ENCODE measurements at places on chromosomes 5 and 9.

- no peak for DNase-seq
Observed at GRCh38 chr9:26604076-26604662, 288.4 kb downstream of the CAAP1 start.

DNA sequence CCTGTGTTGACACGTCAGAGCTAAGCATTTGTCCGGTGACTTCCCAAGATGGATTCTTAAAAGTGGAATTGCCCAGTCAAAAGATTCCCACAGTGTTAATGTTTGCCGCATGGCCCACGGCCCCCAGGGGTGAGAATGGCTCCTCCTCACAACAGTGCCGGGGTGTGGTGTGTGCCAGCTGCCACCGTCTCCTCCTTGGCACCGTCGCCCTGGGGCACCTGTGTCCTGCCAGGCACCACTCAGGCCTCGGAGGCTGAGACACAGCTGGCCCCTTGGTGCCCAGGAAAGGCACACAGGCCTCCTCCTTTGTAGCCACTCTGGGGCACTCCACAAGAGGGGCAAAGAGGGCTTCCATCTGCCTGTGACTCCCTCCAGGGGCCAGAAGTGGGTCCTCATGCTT is 4.3 kb downstream of the KCNT1 start:
- no peak for DNase-seq

- no peak for DNase-seq
Observed at GRCh38 chr5:72402381-72402890, 82.3 kb downstream of the PTCD2 start.

DNA sequence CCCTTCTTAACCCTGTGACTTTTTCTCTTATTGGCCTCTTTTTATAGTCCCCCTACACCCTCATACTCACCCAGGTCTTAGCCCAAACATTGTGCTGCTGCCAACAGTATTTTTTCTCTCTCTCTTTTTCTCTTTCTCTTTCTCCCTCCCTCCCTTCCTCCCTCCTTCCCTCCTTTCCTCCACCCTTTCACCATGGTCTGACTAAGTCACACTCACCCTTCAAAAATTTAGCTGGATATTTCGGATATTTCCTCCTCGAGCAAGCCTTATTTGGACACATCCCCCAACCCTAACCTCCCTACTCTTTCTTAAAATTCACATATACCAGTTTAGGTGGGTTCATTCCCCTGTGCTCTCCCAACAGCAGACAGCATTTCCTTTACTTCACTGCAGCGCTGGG is 64.7 kb downstream of the FGF1 start:
- DNase-seq, result no peak

DNA sequence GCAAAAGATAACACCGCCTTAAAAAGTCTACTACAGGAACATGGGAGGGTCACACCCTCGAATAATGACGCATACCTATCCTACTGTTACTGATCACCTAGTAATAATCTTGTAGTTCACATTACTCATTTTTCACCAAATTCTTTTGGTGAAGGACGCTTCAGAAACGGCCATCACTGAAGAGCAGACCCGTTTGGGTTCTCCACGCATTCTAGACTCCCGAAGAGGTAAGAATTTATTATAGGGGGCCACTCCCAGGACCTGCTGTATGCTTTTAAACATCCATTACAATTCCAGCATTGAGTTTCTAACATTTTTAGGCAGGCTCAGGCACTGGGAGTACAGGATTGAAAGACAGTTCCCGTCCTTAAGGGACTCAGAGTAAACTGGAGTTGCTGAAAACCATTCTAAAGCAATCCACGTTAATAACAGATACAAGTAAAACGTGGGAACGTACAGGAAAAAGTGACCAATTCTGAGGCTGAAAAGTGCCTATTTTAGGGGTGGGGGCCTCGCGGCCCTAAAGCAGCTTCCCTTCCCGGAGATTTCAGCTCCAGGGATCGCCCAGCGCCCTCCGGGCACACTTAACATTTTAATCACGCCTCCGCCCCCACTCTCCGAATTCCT is at the start of gene FER:
Gene FER (plus strand): TSS at position 124 of the 627 bp plus-strand sequence. CDS start 50,286 bp downstream, outside the sequence.
- peak; percentile 56 for DNase-seq

- DNase-seq, result no peak
Observed at GRCh38 chr5:112616812-112617547, 120.7 kb upstream of the APC start.

GRCh38 chr5:83482961-83483360 is 11.4 kb downstream of the VCAN start:
- DNase-seq, result no peak

DNA sequence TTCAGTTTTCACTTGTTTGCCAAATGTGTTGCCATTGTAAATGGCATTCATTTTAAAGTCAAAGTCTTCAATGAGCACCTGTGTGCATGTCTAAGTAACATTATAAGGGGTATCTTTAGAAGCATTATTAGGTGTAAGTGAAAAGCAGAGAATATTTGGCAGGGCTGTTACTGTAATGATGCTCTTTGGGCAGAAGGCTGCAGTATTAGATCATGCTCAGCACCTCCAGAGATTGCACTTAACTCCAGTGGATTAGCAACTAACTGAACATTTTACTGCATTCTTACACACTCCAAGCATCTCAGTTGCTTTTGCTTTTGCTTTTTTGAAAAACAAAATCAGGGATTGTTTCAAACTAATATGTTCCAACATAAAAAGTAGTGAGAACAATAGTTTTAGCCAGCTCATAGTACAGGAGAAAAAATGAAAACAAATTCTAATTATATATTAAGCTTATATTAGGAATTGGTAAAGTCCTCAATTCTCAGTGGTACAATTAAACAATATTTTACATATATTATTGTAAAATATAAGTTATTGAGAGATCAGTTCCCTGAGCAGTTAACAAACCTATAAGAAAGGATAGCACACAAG is 1740.9 kb upstream of the CDH9 start:
- no peak for DNase-seq

GRCh38 chr5:114174131-114174530 is 187.7 kb upstream of the KCNN2 start:
- DNase-seq, result no peak

DNA sequence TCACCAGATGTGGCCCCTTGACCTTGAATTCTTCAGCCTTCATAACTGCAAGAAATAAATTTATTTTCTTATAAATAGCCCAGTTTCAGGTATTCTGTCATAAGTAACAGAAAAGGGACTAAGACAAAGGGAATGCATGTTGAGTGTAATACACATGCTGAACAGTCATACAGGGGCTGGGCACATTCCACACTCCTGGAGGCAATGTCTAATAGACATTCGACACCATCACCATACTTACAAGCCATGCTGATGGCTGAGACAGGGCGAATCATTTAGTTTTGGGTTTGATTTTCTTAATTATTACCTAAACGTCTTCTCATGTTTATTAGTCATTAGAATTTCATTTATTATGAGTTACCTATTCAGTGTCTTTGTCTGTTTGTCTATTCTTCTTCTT is 68.5 kb downstream of the TENT4A start:
- no peak for DNase-seq

DNA sequence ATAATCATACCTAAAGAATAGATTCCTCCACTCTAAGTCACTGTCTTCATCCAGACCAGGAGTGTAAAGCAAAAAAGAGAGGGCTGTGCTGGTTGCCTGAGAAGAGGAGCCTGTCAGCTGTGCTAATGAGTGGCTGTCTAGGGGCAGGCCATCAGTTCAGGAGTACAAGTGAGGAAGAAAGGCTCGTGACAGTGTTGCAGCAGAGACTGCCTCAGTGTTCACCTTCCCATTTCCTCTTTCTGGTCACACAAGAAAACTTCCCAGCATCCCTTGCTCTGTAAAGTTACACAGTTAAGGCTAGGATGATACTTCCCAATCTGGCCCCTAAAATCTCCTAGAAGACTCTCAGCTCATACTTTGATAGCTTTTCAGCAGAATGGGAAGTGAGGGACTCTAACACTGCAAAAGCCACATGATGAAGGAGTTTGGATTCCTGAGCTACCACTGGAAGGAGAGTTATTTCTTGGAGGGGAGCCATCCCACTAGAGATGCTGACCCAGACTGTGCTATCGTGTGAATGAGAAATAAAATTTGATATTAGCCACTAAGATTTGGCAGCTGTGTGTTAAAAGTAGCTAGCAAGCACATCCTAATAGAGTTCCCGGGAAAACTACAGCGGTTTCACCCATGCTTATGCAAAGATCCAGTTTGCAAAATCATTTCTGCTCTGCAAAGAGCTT is 67.1 kb downstream of the ADAMTS12 start:
- DNase-seq, result no peak

DNA sequence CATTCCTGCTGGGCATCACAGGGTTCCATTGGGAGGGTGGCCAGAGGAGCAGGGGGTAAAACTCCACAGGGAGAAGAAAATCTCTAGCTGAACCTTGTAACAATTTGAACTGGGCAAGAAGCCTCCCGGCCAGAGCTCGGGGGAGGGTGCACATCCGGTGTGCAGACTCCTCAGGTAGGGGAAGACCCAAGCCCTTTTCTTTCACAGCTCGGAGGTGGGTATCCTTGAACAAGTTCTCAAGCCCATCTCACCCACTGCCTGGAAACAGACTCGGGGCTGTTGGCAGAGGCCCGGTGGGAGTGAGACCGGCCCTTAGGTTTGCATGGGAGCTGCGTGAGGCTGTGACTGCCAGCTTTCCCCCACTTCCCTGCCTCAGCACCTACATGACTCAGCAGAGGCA is 111.5 kb upstream of the IL7R start:
- no peak for DNase-seq

DNA sequence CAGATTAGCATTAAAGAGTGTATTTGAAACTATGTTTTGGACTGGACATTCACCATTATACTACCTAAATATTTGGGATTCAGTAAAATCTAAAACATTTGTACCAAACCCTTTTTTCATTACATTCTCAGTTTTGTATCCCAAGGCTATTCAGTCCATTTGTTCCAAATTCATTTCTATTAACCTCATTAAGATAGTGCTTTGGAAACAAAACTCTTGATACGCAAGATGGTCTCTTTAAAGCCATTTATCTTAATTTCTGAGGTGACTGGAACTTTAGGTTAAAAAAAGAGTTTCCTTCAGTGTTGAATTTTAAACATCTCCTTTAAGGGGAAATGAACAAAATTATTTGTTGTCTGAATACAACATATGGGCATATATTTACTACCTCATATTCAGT is 702.5 kb upstream of the GRAMD2B start:
- no peak for DNase-seq

DNA sequence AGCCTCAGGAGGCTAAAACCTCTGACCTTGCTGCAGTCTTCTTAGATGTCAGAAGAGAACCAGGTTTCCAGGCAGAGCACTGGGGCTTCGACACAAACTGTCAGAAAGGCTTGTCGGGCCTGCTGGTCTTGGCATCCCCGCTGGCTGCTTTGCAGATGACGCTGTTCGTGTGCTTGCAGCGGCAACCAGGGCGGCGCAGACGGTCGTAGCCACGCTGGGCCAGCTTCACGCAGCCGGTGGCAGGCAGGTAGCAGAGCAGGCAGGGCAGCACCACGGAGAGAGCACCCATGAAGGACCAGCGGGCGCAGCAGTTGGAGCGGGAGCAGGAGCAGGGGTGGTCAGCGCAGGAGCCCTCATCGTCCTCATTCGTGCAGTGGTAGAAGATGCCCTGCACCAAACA is 10.7 kb downstream of the SPRY4 start:
- no peak for DNase-seq

- DNase-seq, result no peak
Observed at GRCh38 chr9:108865037-108865436, 3.0 kb downstream of the ACTL7A start.

- DNase-seq, result peak; percentile 25
Observed at GRCh38 chr9:116073826-116074225, 79.8 kb upstream of the PAPPA start.

- DNase-seq, result no peak
Observed at GRCh38 chr9:1604942-1605560, 410.1 kb upstream of the SMARCA2 start.

GRCh38 chr9:16385590-16385989 is 484.9 kb downstream of the BNC2 start:
- no peak for DNase-seq

GRCh38 chr5:137442660-137443059 is 56.5 kb downstream of the SPOCK1 start:
- no peak for DNase-seq

DNA sequence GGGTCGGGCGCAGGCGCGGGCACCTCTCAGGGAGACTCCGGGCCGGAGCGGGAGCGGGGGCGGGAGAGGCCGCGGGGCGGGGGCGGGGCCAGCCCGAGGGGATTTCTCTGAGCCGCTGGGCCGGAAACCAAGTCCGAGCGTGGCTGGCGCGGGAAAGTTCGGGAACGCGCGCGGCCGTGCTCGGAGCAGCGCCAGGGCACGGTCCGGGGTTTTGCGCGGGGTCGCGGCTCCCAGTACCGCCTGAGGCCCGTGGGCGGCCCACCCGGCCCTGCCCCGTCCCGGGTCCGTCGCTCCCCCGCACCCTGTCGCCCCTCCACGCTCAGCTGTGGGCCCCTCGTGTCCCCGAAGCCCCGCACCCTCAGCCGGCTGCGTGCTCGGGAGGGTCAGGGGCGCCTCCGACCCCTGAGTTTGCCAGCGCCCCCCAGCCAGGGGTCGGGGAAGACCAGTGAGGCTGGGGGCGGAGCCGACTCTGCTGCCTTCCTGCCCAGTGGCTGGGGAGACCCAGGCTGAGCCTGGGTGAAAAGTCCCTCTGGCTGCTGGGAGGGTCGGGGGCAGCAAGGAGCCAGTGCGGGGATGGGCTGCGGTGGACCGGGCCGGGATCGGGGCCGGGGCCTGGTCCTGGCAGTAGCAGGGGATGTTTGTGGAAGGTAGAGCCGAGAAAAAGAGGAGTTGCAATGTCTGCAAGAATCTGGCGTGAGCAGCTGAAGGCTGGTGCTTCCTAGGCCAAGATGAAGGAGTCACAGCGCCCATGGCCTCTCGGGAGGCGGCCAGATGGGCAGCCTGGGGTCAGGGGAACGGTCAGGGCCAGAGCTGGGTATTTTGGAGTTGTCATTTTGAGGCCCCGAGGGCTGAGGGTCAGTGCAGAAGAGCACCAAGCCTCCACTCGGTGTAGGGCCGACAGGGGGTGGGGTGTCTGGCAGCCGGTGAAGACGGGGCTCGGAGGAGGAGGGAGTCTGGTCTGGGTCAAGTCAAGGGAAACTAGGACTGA is 588 bp downstream of the TRAF2 start:
- no peak for DNase-seq

DNA sequence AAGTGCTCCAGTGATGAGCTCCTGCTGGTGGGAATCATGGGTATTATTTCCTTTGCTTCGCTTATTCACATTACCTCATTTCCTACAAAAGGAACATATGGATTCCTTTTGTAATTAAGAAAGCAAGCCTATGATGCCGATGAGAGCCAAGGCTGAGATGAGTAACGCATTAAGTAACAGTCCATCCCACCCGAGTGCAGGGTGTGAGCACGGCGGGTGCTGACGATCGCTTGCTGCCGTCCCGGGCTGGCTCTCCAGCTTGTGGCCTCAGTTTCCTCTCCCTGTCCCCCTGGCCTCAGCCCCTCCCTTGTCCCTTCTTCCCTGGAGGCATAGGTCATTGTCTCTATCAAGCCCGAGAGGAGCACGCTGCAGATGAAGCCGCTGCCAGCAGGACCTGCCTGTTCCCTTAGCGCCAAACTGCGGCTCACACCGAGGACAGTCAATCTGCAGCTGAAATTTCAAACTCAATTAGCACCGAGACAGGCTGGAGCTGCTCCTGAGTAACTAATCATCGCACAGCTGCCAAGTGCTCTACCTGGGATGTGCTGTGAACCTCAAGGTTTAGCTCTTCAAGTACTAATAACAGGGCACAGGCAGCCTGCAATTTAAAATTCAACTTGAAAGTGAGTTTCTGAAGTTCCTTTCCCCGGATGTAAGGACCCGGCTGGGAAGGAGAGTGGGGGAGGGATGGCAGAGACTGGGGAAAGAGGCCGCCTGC is 115.2 kb upstream of the RAPGEF1 start:
- no peak for DNase-seq

- DNase-seq, result no peak
Observed at GRCh38 chr9:14978022-14979000, 68.1 kb upstream of the FREM1 start.
